A673 (cell line): ENCODE measurements at places on chromosomes 12 and 14. TPM values are rescaled to one million over a fixed set of nuclear protein-coding genes. Genes with fewer than 3 reads are reported as not detected.

DNA sequence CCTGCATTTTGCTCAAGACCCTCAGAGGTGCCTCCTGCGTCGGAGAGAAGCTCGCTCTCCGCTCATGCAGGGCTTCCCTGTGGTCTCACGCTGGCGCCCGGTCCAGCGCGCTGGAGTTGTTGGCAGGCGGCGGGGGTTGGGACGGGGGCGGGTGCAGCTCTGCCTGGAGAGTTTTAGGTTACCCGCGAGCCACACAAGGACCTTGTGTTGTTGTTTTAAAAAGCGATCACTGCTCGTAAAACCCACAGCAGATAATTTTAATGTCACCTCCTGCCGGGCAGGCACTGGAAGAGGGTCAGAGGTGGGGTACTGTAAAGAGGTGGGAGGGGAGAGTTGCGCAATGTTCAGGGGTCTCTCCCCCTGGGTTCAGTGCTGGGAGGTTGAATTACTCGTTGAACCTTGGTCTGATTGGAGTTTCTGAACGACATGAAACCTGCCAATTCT is 850 bp downstream of the SMOC1 start:
- no peak for DNase-seq

DNA sequence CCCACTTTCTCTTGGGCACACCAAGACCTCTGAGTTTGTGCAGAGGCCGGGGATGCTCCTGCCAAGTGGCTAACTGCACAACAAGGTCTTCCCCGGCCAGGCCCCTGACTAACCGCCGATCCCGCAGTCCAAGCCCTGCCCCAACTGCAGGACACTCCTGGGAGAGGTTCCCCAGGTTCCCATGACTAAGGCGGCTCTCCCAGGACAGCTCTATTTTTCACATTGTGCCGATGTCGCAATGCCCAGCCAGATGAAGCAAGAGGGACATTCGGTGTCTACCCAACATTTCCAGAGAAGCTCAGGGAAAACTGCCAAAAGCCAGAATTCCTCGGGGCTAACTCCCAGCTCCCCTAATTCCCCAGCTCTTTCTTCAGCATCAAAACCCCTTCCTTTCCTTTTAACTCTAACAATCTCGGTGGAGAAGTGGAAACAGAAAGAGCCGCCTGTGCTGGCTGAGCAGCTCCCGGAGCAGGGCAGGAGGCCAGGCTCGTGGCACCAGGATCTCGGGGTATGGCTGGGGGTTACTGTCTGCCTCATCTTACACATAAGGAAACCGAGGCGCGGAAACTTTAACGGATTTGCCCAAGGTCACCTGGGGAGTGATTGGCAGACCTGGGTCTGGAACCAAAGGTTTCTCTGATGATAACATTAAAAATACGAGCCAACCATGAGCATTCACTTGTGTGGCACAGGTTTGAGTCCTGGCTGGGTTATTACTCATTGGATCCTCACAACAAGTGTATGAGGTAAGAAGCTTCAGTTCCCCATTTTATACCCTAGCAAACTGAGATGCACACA is 318.2 kb downstream of the BCL11B start:
- no peak for DNase-seq

- DNase-seq = no peak
These were observed 420.7 kb downstream of the NPAS3 start for GRCh38 chr14:33359288-33359881.

DNA sequence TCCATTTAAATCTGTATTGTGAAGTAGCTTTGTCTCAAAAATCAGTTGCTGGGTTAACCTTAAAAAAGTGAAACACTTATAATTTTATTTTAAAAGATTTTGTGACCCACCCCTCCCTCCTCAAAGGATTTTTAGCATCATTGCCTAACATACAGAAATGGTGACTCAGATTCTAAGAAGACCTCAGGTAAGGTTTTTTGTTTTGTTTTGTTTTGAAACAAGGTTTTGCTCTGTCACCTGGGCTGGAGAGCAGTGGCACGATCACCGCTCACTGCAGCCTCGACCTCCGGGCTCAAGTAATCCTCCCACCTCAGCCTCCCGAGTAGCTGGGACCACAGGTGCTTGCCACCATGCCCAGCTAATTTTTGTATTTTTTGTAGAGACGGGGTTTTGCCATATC is 74.2 kb downstream of the GNS start:
- DNase-seq = no peak

DNA sequence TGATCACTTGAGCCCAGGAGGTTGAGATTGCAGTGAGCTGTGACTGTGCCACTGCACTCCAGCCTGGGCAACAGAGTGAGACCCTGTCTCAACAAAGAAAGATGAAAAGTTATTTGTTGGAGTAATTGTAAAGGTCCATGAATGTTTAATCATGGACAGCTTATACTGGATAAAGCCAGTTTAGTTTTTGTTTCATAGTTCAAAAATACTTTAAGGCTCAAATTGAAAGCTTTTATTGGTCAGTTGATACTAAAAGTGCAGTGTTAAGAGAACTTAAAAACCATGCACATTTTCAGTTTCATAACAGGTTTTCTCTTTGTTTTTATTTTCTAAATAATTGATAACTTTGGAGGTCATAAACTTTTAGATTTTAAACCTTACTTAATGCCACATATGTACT is 108.4 kb downstream of the MON2 start:
- no peak for DNase-seq

DNA sequence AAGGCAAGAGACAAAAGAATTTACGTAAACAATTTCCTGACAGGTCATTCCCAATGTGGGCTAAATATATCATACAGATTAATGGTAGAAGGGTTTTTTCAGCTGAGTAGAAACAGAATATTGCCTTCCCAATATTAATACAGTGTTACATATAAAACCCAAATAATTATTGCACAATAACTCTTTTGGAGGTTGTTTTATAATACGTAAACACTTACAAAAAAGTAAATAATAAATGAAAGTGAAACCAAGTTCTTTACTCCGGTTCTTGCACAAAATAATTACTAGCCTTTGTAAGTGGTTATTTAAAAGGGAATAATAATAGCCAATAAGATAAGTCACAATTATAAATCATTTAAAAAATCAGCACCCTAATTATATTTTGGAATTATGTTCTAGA is 118.6 kb upstream of the SSTR1 start:
- no peak for DNase-seq

DNA sequence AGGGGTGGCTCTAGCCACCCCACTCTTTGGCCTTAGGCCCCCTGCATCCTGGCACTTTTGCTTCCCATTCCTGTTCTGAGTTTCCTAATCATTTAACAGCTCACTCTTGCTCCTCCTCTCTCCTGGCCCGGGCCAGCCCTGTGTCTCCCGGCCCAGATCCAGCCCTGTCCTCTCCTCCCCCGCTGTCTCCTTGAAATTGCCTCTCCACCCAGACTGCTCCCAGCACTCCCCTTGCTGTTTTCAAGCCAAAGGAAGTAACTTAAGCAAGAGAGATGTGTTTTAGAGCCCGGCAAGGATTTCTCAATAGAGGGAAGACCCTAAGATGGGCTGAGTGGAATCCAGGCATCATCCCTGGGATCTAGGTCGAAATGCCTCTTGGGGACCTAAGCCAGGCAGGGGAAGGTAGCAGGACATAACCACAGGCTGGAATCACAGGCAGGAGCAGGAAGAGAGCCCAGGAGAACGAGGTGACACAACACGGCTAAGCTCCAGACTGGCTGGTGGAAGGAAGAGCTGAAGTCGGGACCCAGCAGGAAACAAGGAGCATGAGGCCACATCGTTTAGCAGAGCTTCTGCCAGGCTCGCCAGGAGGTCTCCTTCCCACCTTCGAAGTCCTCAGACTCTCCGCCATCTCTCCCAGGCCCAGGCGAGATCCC is 2.0 kb upstream of the LRP1-AS start:
- no peak for DNase-seq

- no peak for DNase-seq
These were observed 835 bp downstream of the FGD4 start for GRCh38 chr12:32400114-32400672.

DNA sequence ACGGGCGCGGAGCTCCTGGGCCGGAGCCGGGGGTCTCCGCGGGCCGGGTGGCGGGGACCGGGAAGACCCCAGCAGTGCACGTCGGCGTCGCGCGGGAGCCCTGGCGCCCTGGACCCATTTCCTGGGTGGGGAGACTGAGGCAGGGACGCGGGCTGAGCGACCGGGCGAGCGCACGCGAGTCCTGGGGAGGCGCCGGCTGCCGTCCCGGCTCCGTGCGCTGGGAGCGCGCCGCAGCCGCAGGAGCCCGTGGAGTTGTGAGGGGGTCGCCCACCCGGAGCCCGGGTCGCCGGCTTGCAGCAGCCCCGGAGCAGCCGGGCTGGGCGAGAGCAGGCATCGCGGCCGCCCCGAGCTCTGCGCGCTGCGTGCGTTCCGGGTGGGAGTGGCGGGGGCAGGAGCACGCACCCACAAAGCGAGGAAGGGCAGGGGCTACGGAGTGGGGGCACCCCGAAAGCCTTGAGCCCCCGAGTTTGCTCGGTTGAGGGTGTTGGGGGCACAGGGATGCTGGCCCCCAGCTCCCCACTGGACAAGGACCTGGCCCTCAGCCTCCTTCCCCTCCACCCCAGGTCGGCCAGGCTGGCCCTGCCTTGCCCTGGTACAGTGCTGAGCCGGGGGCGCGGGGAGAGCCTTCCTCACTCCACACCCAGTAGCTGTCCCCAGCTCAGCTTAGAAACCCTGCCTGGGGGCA is 620 bp downstream of the MMP17 start:
- DNase-seq = peak; percentile 40

- peak; percentile 53 for DNase-seq
These were observed 448.4 kb upstream of the SEL1L start for GRCh38 chr14:81982046-81982445.

GRCh38 chr12:126554625-126555024 is 1489.4 kb downstream of the AACS start:
- no peak for DNase-seq

DNA sequence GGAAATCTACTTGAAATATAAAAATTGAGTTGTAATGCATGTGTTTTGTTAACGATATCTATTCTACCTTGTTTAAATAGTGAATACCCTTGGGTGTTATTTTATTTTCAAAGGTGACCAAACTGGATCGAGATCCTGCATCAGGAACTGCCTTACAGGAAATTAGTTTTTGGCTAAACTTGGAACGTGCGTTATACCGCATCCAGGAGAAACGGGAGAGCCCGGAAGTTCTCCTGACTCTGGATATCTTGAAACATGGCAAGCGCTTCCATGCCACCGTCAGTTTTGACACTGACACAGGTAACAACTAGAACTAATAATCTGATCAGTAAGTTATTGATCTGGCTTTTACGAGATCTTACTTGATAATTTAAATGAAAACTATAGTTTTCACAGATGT is 15.9 kb downstream of the DYNC1H1 start:
- DNase-seq = no peak

DNA sequence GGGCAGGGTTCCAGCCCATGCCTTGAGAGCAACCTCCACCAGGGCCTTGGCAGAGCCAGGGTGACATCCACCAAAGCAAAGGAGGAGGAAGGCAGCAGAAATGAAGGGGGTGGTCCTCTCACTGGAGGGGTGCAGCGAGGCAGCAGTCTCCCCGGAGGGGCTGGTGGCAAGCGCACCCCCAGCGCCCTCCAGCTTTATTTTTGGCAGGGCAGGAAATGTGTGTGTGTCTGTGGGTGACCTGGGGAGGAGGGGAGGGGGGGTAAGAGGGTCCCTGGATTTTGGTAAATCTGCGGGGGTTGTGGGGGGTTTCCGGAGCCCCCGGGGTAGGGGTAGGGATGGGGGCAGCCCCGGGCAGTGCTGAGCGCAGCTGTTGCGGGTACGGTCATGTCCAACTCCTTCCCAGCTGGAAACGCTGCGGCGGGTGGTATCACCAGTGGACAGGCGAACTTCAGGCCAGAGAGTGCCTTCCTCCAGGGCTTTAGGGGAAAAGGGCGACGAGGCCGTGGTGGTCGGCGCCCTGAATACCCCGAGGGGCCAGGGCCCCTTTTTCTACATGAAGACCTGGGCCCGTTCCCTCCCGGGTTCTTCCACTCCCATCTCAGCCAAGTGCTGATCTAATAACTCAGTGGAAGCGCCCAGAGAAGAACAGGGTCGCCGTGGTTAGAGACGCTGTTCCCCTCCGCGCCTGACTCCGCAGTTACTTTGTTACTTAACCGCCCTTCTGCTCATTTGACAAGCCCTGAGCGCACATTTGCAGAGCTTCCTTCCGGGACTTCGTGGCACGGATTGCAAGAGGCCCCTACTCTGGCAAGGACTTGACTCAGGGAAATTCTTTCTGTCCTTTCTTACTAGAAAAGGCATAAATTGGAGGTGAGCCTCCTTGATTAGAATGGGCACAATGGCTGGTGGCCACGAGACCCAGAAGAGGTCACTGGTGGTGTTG is 55.2 kb downstream of the FOS start:
- DNase-seq = no peak

GRCh38 chr14:55052269-55052930 is 953 bp downstream of the MAPK1IP1L start:
- DNase-seq = no peak

DNA sequence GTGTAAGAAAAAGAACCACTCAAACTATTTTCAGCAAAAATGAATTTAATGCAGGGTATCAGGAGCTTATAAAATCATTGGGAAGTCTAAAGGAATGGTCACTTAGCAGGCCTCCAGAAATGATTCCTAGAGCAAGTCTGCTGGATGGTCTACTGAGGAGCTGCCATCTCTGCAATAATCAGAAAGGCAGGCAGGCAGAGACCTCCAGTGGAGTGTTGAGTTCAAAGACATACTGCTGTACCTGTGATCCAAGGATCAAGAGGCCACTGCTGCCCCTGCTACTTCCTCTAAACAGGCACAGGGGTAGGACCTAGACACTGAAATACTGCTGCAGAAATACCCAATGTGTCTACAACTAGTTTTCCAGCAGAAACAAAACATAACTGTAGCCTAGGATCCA is 14.5 kb upstream of the KICS2 start:
- peak; percentile 11 for DNase-seq

DNA sequence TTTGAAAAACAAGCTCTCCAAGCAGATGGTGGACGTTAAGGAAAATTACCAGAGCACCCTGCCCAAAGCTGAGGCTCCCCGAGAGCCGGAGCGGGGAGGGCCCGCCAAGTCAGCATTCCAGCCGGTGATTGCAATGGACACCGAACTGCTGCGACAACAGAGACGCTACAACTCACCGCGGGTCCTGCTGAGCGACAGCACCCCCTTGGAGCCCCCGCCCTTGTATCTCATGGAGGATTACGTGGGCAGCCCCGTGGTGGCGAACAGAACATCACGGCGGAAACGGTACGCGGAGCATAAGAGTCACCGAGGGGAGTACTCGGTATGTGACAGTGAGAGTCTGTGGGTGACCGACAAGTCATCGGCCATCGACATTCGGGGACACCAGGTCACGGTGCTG is 62.4 kb downstream of the NTF3 start:
- no peak for DNase-seq

- DNase-seq = no peak
These were observed 1927.9 kb upstream of the SEL1L start for GRCh38 chr14:83461521-83461920.

GRCh38 chr12:122830517-122831214 is 4.6 kb upstream of the HIP1R start:
- DNase-seq = no peak

GRCh38 chr12:22687361-22688076 is 62.5 kb downstream of the ETNK1 start:
- no peak for DNase-seq

The PAN2 gene
- total RNA-seq = 46.3 and 64.9 TPM in 2 replicates

The SYCP3 gene
- total RNA-seq = 0.19 and 0.26 TPM in 2 replicates

The NGB gene
- not detected in 2 replicates for total RNA-seq

The TGFB3 gene
- 11.6 and 12.8 TPM in 2 replicates for total RNA-seq

The KRT85 gene
- total RNA-seq = not detected in 2 replicates

The AKAP5 gene
- total RNA-seq = 2.2 and 2.6 TPM in 2 replicates

The CLEC4C gene
- total RNA-seq = not detected in 2 replicates

The TMEM229B gene
- total RNA-seq = 0.28 TPM in 1 of 2 replicates, not detected in the other

The SVOP gene
- not detected in 2 replicates for total RNA-seq

The OR6C2 gene
- total RNA-seq = not detected in 2 replicates

The MORN3 gene
- 0.58 and 0.96 TPM in 2 replicates for total RNA-seq

The CELA1 gene
- total RNA-seq = not detected in 2 replicates

The PLXNC1 gene
- total RNA-seq = 0.30 and 0.76 TPM in 2 replicates

The DDX54 gene
- total RNA-seq = 98.8 and 116 TPM in 2 replicates
